NCI-H187 treated with DMSO at 0.1 percent for 48 hours (cell line): ENCODE measurements at places on chromosomes 4 and X.

DNA sequence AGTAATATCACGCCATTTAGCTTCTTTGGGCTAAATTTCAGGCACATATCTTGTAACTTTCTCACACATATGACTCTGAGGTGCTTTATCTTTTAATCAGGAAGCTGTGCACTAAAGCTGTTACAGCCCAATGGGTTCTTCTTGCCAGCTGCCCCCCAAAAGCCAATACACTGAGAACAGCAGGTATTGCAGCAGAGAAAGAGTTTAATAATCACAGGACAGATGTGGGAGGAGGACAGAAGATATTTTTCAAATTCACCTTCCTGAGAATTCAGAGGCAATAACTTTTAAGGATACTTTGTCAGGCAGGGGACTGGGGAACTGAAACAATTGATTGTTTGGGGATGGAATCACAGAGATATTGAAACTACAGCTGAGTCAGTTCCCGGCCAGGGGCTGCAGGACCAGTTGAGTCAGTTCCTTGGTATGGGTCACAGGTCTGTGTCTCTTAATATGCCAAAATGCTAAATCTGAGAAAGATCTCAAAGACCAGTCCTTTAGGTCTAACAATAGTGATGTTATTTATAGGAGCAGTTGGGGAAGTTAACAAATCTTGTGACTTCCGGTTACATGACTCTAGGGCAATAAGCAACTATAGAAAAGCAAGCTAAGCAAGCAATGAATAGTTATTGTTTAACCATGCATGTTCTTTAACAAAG, 28.1 kb downstream of the DDIT4L start:
- no peak for DNase-seq

GRCh38 chr4:119693126-119693525, 64.5 kb upstream of the PDE5A start:
- no peak for DNase-seq

DNA sequence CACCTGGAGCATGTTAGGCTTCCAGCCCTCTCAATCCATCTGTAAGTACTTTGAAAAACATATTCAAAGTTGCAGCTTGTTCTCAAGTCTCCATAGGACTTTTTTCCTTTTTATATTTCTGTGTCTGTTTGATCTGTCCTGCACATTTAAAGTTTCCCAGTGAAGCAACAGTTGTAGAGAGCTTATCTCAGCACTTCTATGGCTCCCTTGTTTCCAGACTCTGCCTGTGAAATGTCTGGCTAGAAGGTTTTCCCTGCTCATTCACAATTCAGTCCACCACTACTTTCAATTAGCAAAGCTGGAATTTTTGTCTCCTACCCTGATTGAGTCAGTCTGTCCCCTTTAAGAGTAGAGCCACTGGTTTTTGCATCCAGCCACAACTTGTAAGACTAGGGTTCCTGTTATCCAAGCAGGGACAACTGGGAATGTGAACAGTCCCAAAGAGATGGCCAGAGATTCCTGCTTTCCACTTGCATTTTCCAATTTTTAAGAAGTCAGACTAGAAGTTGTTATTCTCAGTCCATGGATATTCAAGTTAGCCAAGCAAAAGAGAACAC, 116.1 kb downstream of the GASK1B start:
- no peak for DNase-seq

DNA sequence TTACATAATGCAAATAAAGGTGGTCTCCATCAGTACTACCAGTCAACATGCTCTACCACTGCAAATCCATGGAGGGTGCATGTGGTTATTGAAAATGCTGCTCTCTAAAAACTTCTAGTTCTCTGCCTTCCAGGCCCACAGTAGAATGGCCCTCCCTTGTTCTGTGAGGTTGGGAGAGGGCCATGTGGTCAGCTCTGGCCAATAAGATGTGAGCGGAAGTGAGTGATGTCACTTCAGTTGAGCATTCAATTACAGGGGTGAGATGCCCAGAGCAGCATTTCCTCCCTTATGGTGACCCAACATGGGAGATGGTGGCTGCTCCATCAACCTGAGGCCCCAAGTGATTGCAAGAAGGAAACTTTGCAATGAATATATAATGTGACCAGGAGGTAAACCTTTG, 148.8 kb downstream of the CPEB2 start:
- no peak for DNase-seq

GRCh38 chr4:92279296-92279695, 24.5 kb upstream of the GRID2 start:
- DNase-seq: no peak

DNA sequence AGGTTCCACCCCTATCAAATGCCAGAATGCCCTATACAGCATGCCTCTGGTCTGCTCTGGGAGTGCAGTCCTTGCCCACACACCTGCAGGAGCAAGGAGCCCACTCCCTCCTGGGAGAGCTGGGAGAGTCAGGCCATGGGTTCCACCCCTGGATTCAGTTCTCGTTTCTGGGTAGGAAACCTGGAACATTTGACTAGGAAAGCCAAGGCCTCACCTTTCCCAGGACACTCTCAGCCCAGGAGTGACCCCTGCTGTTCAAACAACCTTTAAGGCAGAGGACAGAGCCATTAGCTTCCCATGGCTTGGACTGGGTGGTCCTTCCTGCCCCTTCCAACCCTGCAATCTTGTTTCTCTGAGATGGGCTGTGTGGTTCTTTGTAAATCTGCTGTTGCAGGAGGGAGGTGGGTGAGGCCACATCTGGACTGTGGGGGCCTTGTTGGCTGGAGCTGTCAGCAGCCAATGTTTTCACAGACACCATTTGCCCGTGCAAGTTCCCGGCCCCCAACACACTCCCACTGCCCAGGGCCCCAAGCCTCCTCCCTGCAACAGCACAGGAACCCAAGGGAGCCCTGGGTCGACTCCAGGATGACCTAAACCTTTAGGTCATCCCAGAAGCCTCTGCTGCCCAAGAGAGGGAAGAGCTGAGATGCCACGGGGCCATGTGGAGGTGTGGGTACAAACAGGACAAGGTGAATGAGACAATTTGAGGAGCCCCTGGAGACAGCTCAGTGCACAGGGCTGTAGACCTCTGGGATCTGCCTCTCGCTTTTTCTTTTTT, 104.4 kb downstream of the PJA1 start:
- DNase-seq: no peak

- no peak for DNase-seq
Measured at GRCh38 chr4:125389713-125390112, 75.0 kb downstream of the FAT4 start.

GRCh38 chr4:114132199-114132598, 152.8 kb upstream of the ARSJ start:
- DNase-seq: no peak

DNA sequence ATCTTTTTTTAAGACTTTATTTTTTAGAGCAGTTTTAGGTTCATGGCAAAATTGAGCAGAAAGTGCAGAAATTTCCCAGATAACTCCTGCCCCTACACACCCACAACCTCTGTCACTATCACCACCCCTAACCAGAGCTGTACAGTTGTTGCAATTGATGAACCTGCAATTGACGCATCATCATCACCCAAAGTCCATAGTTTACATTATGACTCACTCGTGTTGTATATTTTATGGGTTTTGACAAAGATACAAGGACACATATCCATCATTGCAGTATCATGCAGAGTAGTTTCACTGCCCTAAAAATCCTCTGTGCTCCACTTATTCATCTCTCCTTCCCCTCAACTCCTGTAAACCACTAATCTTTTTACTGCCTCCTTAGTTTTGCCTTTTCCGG, 34.5 kb upstream of the WAS start:
- no peak for DNase-seq

DNA sequence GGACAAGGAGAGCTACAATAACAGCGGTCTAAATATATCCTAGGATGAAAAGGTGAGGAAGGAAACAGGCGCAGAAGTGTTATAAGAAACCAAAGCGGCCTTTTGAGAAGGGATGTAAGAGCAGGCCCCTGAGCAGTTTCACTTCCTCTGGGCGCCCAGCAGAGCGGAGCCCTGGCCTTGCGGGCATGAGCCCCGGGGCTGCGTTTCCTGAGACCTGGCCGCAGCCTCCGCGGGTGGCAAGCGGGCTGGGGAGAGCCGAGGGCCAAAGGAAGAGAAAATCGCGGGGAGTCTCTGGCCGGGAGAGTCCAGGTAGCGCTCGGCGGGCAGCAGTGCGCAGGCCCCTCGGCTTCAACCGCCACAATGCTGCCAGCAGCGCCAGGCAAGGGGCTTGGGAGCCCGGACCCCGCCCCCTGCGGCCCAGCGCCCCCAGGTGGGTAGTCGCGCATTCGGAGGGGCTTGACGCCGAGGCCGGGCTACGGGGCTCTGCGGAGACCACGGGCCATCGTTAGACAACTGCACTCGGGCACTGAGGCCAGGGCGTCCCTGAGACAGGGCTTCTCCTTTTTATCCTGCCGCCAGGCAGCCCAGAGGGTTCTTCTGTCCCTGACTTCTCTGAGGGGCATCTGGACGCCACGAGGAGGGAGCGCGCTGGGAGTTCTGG, at the start of gene BANK1:
TSS of gene BANK1 (plus strand) at position 210 of the 661 bp plus-strand sequence. CDS start at position 361, 151 bp downstream.
- DNase-seq: no peak

DNA sequence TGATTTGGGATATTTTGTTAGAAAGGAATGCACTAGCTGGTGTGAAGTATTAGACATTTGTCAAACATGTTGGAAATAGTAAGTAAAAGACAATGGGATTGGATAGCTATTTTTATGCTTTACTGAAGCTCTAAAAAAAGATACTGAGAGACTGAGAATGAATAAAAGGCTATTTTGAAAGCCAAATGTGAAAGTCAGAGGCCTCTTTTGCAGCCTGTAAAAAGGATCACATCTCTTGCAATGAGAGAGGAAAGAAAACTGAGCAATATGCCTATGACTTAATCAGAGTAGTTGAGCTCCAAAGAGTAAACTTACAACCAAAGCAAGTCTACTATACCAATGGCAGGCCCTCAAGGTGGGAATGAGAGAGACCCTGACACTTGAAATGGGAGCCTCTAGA, 212.6 kb upstream of the LCORL start:
- DNase-seq: no peak

GRCh38 chr4:11632025-11632424, 203.3 kb upstream of the HS3ST1 start:
- DNase-seq: peak; percentile 71

GRCh38 chr4:73705056-73705432, 35.3 kb upstream of the CXCL8 start:
- DNase-seq: no peak

DNA sequence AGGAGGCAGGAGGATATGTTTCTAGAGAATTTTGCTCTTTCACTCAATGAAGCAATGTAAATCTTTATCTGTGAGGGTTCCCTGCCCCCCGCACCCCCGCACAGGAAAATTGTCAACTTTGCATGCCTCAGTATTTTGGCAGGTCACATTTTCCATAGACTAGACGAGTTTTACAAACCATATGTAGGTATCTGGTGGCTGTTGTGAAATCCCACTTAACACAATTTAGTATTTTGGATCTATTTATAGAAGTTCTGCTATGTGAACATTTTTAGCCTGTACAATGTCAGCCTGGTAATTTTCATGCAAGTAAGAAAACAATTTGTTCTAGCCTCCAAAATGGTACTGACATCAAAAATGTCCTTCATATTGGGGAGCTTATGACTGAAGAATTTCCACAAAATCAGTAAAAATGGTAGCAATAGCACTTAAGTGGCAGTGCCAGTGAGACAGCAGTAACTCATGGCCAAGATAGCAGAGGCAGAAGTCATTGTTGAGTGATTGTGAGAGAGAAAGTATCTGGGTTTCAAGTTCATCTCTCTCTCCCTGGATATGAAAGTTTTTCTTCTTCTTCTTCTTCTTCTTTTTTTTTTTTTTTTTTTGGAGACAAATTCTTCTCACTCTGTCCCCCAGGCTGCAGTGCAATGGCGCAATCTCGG, 12.4 kb upstream of the FRYL start:
- no peak for DNase-seq
